ENCODE measurements at places on chromosomes 11 and 22.

- no peak for DNase-seq
These were observed 52.4 kb downstream of the CHRDL2 start for GRCh38 chr11:74678591-74679512.

GRCh38 chr11:33132510-33132909, 28.8 kb downstream of the CSTF3 start:
- DNase-seq, result no peak

DNA sequence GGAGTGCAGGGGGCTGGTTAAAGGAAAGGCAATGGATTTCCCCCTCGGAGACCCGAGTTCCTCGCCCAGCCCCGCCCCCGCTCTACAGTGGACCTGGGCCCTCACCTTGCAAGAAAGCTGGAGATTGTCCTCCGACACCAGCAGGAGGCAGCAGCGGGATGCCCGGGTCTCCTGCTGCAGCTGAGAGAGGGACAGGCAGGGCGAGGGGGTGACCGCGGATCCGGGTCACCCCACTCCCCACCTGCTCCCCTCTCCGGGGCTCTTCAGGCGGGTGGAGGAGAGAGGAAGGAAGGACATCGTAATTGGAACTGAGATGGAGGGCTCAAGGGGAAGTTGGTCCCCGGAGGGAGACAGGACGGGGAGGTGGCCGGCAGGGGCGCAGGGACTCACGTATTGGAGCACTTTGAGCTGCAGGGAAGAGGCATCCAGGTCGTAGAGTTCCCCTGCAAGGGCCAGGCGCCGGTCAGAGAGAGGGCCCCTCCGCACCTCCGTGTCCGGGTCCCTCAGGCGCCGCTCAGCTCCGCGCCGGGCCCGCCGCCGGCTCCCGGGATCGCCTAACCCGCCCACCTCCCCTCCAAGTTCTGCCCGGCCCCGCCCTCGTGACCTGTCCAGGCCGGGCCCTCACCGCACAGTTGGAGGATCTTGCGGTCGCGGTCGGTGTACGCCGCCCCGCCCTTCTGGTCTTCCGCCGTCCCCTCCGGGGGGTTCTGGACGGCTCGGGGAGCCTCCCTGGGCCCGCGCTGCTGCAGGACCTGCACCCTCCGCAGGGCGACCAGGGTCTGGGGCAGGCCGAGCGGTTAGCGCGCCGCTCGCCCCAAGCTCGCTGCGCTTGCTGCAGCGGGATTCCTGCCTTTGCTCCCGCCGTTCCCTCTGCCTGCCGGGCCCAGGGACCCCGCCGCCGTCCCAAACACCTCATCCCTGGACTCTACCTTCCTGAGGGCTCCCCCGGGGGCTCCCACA, 84.1 kb downstream of the PDE2A start:
- no peak for DNase-seq

- DNase-seq, result no peak
These were observed 27.5 kb downstream of the DHCR7 start for GRCh38 chr11:71420455-71421241.

GRCh38 chr11:10747733-10748132, 3.3 kb upstream of the CTR9 start:
- no peak for DNase-seq

DNA sequence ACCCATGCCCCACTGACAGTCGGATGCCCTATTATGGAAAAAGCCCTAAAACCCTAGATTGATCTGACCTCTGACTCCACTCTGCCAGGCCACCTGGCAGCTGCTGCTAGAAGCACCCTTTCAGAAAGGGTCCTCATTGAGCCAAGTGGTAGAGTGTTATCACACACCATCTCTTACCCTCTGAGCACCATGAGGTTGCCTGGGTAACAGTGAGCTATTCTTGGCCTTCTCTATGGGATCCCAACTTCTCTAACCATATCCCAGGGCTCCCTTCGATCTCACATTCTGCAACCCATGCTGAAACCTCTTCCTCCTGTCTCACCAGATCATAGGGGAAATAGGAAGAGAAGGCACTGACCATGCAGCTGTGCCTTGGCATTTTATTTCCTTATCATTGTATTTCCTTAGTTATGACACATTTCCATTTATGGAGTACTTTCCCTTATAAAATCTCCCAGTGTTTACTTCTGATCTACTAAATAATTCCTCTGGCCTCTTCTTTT, 52.7 kb downstream of the MPPED2 start:
- no peak for DNase-seq

DNA sequence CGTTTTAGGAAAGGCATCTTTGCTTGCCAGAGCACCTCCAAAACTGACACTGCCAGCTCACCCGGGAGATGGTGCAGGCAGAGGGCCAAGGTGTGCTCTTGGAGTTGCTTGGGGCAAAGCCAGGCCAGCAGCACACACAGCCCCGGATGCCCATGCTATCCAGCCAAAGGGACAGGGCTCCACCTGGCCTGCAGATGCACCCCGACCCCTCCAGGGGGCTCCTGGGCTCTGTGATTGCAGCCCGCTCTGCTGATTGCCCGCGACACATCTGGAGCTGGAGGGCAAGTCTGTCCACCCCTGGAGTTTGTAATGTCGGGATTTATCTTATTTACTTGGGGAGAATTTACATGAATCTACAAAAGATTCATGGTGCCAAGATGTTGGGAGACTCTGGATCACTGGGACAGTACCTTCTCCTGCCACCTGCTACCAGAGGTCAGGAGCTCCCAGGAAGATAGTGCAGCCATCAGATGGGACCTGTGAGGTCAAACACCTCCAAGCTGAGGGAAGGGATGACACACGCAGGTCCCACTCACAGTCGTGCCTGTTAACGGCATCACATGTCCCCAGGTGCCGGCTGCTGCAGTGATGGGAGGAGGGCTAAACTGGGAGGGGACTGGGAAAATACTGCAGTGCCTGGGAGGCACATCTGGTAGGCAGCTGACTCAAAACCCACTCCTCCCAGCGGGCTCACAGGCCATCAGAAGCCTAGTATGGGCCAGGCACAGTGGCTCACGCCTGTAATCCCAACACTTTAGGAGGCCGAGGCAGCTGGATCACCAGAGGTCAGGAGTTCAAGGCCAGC, 17.2 kb downstream of the CBX7 start:
- DNase-seq, result no peak

All from esophagus muscularis mucosa (tissue), 4 donors.